ENCODE measurements at places on chromosomes 4 and X. TPM values are rescaled to one million over a fixed set of nuclear protein-coding genes. Genes with fewer than 3 reads are reported as not detected.

The NDST4 gene
- total RNA-seq: not detected

DNA sequence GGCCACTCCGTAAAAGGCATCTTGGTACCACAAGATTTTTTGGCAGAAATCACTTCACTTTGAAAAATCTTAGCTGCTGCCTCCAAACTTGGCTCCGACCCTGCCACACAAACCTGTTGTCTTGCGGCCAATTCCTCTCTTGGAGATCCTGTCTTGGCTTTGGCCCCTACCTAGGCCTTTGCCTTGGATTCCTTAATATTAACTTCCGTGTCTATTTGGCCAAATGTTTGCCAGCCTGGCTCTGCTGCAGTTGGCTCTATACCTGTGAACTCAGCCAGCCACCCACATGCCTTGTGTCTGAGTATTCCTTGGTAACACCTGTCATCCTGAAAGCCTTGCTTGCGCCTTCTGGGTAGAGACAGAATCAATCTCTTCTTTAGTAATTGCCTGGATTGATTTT lies 12.5 kb downstream of the GRXCR1 start:
- DNase-seq: no peak

The COX7B2 gene
- not detected for total RNA-seq

The MGAT4D gene
- not detected for total RNA-seq

GRCh38 chrX:72120837-72121236 lies 10.9 kb downstream of the RTL5 start:
- DNase-seq: no peak

The F8A2 gene
- not detected for total RNA-seq

GRCh38 chr4:20680736-20681135 lies 19.5 kb upstream of the PACRGL start:
- no peak for DNase-seq

DNA sequence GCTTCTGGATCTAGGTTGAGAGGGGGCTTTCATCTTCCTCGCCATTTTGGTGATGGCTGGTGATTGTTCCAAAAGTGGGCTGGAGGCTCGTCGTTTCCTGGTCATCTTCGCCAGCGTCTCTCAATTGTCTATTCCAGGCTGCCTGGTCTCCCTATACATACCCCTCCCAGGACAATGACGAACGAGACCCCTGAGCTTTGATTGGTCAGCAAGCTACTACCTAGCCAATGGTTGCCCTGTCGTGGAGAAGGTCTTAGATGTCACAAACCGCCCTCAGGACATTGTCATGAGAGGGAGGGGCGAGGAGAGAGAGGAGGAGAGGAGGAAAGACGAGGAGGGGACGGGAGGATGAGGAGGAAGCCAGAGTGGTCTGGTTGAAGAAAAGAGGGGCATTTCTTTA lies 7.7 kb upstream of the MAGEA4 start:
- no peak for DNase-seq

DNA sequence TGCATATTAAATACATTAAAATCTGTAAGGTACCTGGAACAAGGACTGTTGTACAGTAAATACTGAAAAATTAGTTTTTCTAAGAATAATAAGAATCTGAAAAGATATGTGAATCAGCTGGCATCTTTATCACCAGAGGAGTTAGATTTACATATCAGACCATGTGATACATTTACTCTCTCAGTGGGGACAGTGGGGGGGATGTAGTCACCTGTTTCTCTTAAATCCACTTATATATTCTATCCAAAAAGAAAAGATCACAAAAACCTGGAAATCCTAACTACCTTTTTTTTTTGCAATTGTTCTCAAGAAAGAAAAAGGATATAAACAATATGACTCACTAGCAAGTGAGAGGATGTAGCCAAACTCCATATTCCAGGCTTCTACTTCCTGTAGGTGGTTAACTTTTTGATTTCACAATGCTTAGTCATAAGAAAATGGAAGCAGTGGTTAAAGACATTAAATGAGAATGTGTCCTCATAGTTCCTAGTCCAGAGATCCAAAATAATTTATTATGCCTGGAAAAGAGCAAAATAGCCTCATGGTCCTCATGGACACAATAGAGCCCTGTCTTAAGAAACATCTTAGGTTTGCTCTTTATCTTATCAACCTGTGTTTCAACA lies 22.5 kb upstream of the MYOZ2 start:
- no peak for DNase-seq

- DNase-seq: no peak
Measured at GRCh38 chr4:83510442-83510841, 25.5 kb upstream of the GPAT3 start.

The MAB21L2 gene
- not detected for total RNA-seq

The MAGEB6B gene
- not detected for total RNA-seq

The ARR3 gene
- not detected for total RNA-seq

- DNase-seq: peak; percentile 8
Measured at GRCh38 chrX:85309717-85310116, 65.9 kb downstream of the ZNF711 start.

- peak; percentile 38 for DNase-seq
Measured at GRCh38 chr4:32909736-32910135, 2189.6 kb downstream of the PCDH7 start.

- no peak for DNase-seq
Measured at GRCh38 chrX:110162867-110163266, 155.0 kb downstream of the AMMECR1 start.

- DNase-seq: no peak
Measured at GRCh38 chrX:100695302-100695701, 36.6 kb downstream of the SYTL4 start.

The PPP2R3B gene
- total RNA-seq: 103 TPM

GRCh38 chr4:26812049-26812714 lies 48.5 kb upstream of the STIM2 start:
- no peak for DNase-seq

- no peak for DNase-seq
Measured at GRCh38 chr4:122695226-122695625, 37.3 kb upstream of the BBS12 start.

GRCh38 chr4:79904331-79904730 lies 168.7 kb downstream of the ANTXR2 start:
- no peak for DNase-seq

DNA sequence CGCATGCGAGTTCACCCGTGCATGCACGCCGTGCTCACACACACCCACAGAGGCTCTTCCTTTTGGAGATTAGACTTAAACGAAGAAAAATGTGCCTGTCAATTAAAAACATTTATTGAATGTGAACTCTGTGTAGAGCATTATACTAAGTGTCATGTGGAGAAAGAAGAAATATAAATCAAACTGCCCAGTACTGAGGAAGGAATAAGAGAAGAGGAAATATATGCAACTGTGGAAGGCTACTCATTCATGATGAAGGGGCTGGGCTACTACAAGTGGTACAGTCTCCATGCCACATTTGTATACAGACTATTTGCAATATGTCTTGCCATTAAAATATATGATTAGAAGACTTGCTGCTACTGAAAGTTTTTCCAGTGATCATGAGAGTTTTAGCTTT lies 714.7 kb downstream of the DMD start:
- DNase-seq: no peak

DNA sequence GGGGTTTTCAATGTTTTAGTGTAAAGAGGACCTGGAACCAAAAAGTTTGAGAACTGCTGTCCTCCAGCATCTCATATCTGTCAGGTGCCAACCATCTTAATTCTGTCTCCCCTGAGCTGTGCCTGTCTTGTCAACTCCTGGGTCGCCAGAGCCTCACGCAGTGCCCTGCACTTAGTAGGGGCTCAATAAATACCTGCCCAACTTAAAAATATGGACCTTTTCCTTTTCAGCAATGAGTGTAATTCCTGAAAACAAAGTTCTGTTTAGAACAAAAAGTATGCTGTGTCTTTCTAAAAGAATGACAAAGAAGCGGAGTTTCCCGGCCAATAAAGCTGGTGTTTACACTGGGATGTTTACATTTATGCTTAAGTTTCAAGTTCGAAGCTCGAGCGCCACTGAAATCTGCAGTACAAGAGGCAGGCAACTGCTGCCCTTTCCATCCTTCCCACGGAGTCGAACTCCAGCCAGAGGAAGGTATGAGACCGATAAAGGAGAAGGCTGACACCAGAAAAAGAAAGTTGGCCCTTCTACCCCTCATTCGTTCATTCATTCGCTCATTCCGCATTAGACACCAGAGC lies 1.1 kb upstream of the HTATSF1 start:
- no peak for DNase-seq

The ASMT gene
- total RNA-seq: 0.87 TPM

The PNMA6A gene
- 4.5 TPM for total RNA-seq

The GRPEL1 gene
- total RNA-seq: 45.9 TPM

DNA sequence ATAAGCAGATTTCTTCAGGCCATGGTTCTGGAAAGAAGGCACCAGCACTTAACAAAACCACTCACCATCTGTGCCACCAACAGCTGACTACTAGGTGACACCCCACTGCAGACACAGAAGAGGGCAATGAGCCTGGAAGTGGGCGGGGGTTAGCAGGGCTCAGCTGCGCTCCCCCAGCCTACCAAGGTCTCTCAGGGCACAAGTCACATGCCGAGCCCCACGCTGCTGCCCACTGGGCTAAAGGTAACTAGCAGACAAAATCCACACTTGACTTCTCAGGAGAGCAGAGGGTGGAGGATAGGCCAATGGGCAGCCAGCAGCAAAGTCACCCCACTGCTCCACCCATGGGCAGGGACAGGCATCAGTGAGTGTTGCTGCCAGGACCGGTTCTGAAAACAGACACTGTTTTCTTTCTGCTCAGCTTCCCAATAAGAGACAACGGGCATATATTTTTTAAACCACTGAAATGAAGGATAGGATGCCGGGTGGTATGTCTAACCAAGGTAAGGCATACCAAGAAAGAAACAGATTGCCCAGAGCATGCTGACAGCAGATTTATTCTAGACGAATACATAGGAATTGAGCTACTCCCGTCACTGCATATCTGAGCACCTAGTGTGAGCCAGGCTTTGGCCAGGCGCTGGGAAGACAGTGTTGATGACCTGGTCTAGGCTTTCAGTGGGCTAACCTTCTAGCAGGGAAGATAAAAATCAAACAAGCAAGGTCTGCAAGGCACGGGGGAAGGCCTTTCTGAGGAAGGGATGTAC lies 20.1 kb downstream of the ACSL1 start:
- DNase-seq: no peak

The CXCL5 gene
- 8.1 TPM for total RNA-seq

The TLR10 gene
- 0.30 TPM for total RNA-seq

GRCh38 chr4:79626101-79626500 lies 218.1 kb upstream of the GK2 start:
- DNase-seq: no peak

DNA sequence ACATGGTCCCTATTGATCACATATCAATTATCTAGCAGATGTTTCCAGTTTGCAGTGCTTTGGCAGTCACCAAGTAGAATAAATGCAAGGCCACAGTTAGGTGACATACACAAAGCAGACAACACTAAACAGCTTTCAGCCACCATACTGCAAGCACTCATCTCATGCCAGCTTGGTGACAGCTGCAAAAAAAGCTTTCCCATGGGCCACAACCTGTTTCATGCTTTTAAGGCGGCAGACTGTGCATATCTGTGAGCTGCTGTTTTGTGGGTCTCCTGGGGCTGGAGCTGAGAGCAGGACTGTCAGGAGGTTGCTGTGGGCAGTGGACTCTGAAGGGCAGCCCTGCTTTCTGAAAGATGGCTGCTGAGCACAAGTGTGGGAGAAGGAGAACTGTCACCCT lies 82.6 kb downstream of the FHDC1 start:
- no peak for DNase-seq

- DNase-seq: no peak
Measured at GRCh38 chrX:5431823-5432222, 796.8 kb downstream of the NLGN4X start.
